ENCODE measurements at places on chromosomes 6 and 20. TPM values are rescaled to one million over a fixed set of nuclear protein-coding genes. Genes with fewer than 3 reads are reported as not detected.

Gene RSPH9
- total RNA-seq: not detected

Gene ZNF391
- 2.1 TPM for total RNA-seq

Gene KDM1B
- 12.6 TPM for total RNA-seq

Gene TEAD3
- total RNA-seq: 74.8 TPM

Gene PNRC1
- total RNA-seq: 339 TPM

Gene CHRNA4
- not detected for total RNA-seq

- H3K4me1 ChIP-seq: peaks cover 30% of the 10 kb centered on the region
- no peak overlapping the region for H3K4me3 ChIP-seq
- no peak for DNase-seq
- H3K27me3 ChIP-seq: no peaks in the 10 kb centered on the region
- peaks cover 24% of the 10 kb centered on the region for H3K36me3 ChIP-seq
Measured at GRCh38 chr6:34589691-34590090, 33.6 kb upstream of the SPDEF start.

GRCh38 chr20:8213831-8214587 lies 81.9 kb downstream of the PLCB1 start:
- peaks cover 16% of the 10 kb centered on the region for H3K4me1 ChIP-seq
- no peaks in the 10 kb centered on the region for H3K36me3 ChIP-seq
- no peak for DNase-seq
- no peak overlapping the region for H3K4me3 ChIP-seq

DNA sequence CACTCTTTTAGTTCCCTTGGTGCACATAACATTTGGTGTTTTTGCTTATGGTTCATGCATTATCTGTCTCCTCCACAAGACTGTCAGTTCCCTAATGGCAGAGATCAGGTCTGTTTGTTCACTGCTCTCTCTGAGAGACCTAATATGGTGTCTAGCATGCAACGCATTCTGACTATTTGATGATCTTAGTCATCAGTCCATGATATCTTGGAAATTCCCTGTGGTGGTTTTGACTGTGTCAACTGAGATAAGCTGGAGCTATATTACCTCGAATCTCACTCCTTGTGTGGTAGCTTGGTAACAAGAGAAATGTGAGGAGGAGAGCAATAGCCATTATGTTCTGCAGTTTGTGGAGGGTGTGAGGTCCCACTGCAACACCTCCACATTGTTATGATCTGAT lies 229.8 kb downstream of the FRK start:
- H3K4me1 ChIP-seq: no peaks in the 10 kb centered on the region
- H3K36me3 ChIP-seq: no peaks in the 10 kb centered on the region
- H3K27me3 ChIP-seq: no peaks in the 10 kb centered on the region
- H3K27ac ChIP-seq: no peak overlapping the region
- no peak for DNase-seq

GRCh38 chr6:56766806-56767178 lies 124.1 kb upstream of the DST start:
- H3K4me3 ChIP-seq: no peak overlapping the region
- peaks cover 66% of the 10 kb centered on the region for H3K4me1 ChIP-seq
- H3K27ac ChIP-seq: peak overlapping the region; percentile 6
- DNase-seq: no peak
- no peaks in the 10 kb centered on the region for H3K36me3 ChIP-seq

DNA sequence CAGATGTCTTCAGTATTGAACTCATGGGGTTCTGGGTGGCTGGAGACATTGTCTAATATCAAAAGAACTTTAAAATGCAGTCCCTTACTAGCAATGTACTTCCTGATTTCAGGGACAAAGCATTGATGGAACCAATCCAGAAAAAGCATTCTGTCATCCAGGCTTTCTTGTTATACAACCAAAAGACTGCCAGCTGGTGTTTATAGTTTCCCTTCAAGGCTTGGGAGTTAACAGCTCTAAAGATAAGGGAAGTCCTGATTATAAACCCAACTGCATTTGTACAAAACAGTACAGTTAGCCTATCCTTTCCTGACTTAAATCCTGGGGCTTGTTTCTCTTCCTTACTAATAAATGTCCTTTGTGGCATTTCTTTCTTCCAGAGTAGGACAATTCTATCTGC lies 160.0 kb downstream of the COL21A1 start:
- H3K27me3 ChIP-seq: no peaks in the 10 kb centered on the region
- peaks cover 9% of the 10 kb centered on the region for H3K4me1 ChIP-seq
- H3K4me3 ChIP-seq: no peak overlapping the region
- no peak overlapping the region for H3K27ac ChIP-seq
- no peaks in the 10 kb centered on the region for H3K36me3 ChIP-seq

GRCh38 chr6:108690326-108691049 lies 129.8 kb downstream of the FOXO3 start:
- H3K4me3 ChIP-seq: no peak overlapping the region
- H3K27ac ChIP-seq: peak overlapping the region; percentile 59
- peaks cover 34% of the 10 kb centered on the region for H3K36me3 ChIP-seq
- no peaks in the 10 kb centered on the region for H3K27me3 ChIP-seq
- no peak for DNase-seq
- peaks cover 54% of the 10 kb centered on the region for H3K4me1 ChIP-seq

GRCh38 chr6:7939184-7939863 lies 28.7 kb upstream of the TXNDC5 start:
- H3K27ac ChIP-seq: no peak overlapping the region
- no peaks in the 10 kb centered on the region for H3K36me3 ChIP-seq
- no peaks in the 10 kb centered on the region for H3K27me3 ChIP-seq
- no peak for DNase-seq
- H3K4me3 ChIP-seq: no peak overlapping the region
- H3K4me1 ChIP-seq: no peaks in the 10 kb centered on the region

- no peaks in the 10 kb centered on the region for H3K36me3 ChIP-seq
- H3K4me3 ChIP-seq: no peak overlapping the region
- no peak overlapping the region for H3K27ac ChIP-seq
- no peaks in the 10 kb centered on the region for H3K27me3 ChIP-seq
- peak; percentile 60 for DNase-seq
Measured at GRCh38 chr6:6193221-6193745, 127.2 kb downstream of the F13A1 start.

DNA sequence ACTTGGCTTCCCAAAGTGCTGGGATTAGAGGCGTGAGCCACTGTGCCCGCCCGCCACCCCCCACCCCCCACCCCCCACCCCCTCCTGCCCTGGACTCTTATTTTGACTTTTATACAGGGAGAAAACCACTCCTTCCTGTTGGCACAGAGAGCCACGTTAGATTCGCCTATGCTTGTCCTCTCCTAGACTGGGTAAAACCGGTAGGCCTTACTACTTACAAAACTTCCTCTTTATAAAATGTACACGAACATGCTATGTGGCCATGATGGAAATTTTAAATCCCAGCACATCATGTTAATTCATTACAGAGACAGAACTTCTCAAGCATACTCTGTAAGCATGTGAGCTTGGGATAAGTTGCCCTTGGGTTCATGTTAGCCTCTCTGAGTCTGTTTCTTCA lies 124.2 kb downstream of the SLC24A3 start:
- no peak overlapping the region for H3K4me3 ChIP-seq
- DNase-seq: no peak
- no peaks in the 10 kb centered on the region for H3K36me3 ChIP-seq
- H3K4me1 ChIP-seq: peaks cover 5% of the 10 kb centered on the region

DNA sequence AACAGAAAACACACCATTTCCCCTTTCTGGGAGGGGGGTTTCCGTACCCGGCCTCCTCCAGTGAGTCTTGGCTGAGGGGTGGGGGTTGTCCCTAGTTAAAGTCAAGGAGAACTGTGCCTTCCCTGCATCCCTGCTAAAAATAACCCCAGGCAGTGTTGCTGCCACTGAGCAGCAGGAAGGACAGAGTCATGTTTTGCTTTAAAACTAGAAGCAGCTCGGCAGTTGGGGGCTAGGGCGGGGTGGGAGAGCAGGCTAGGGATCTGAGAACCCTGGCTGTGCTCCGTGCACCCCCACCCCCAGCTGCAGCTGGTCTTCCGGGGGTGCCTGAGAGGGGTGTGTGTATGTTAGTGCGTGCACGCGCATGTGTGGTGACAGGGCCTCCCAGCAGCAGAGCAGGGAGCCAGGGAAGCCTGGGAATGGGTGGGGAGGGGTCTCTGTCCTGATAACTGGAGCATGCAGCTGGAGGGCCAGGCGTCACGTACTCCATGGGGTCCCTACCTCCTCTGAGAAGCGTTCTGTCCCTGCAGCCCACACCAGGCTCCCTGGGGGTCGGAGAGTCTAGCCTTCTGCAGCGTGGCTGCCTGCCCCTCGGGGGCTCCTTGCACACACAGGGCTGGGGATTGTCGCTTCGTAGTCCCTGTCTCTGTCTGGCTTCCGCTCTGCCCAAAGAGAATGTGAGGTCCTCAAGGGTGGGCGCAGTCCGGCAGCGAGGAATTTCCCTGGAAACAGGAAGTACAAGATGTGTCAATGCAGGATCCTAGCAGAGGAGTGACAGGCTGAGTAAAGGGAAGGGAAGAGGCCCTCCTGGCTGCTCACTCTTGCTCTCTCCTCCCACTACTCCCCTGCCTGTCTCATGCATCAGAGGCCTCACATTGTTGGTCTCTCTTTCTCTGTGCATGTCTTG lies 16.8 kb upstream of the ARMC12 start:
- H3K27me3 ChIP-seq: no peaks in the 10 kb centered on the region
- H3K4me1 ChIP-seq: peaks cover 90% of the 10 kb centered on the region
- H3K36me3 ChIP-seq: no peaks in the 10 kb centered on the region
- H3K27ac ChIP-seq: peak overlapping the region; percentile 98
- DNase-seq: no peak
- H3K4me3 ChIP-seq: peak overlapping the region; percentile 31

GRCh38 chr6:147203311-147204059 lies 732 bp upstream of the STXBP5 start:
- H3K4me3 ChIP-seq: peak overlapping the region; percentile 89
- peaks cover 33% of the 10 kb centered on the region for H3K4me1 ChIP-seq
- H3K27ac ChIP-seq: peak overlapping the region; percentile 98
- no peaks in the 10 kb centered on the region for H3K36me3 ChIP-seq
- no peak for DNase-seq

DNA sequence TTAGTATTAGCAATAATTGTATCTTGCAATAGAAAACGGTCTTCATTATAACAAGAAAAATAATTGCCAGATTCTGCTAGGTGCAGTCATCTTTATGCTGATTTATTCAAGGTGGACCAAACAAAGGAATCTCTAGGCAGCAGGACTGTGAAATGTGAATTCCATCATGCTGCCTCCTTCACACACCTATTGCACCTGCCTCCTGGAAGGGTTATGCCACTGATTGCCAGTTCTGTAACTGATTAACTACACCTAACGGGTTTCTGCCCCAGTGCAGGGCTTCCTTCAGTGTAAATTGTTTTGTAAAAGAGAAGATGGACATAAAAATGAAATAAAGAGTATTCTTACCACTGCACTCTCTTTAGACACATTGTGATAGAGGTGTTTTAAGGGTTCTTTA lies 96.1 kb downstream of the FOXO3 start:
- H3K27me3 ChIP-seq: no peaks in the 10 kb centered on the region
- H3K4me1 ChIP-seq: peaks cover 90% of the 10 kb centered on the region
- H3K4me3 ChIP-seq: peak overlapping the region; percentile 34

- peak overlapping the region; percentile 48 for H3K27ac ChIP-seq
- H3K4me3 ChIP-seq: no peak overlapping the region
- H3K36me3 ChIP-seq: peaks cover 14% of the 10 kb centered on the region
- no peak for DNase-seq
Measured at GRCh38 chr6:15502446-15503345, 160.1 kb downstream of the DTNBP1 start.

- no peaks in the 10 kb centered on the region for H3K4me1 ChIP-seq
- no peak overlapping the region for H3K4me3 ChIP-seq
- DNase-seq: no peak
- no peak overlapping the region for H3K27ac ChIP-seq
- no peaks in the 10 kb centered on the region for H3K36me3 ChIP-seq
Measured at GRCh38 chr20:52242237-52243230, 51.0 kb upstream of the ZFP64 start.

DNA sequence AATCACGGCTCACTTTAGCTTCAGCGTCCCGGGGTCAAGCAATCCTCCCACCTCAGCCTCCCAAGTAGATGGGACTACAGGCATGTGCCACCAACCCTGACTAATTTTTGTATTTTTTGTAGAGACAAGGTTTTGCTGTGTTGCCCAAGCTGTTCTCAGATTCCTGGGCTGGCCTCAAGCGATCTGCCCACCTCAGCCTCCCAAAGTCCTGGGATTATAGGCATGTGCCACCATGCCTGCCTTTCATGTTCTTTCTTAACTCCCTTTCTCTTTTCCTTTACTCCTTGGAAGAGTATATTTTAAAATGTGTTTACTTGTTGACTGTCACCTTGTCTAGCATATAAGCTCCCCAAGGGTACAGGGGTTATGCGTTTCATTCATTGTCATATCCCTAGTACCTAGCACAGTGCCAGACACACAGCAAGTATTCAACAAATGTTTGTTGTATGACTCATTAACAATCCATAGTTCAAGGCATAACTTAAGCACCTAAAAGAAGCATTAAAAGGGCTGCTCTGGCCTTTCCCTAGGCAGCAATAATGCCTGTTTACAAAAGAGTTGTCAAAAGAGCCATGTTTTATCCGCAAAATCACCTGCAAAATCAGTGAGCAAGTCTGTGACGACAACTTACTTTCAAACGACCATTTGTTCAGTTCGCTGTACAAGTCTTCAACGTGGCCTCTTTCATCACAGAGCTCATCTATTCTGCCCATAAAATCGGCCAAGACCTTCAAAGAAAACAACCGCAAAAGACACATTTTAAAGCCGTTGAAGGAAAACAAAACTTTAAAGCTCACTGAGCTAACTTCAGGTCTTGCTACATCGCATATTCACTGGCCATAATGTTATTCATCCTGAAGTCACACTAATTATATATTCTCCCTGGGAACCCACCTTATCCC lies 4.6 kb downstream of the CYP24A1 start:
- no peak for DNase-seq
- H3K36me3 ChIP-seq: no peaks in the 10 kb centered on the region
- H3K4me3 ChIP-seq: no peak overlapping the region
- no peak overlapping the region for H3K27ac ChIP-seq

DNA sequence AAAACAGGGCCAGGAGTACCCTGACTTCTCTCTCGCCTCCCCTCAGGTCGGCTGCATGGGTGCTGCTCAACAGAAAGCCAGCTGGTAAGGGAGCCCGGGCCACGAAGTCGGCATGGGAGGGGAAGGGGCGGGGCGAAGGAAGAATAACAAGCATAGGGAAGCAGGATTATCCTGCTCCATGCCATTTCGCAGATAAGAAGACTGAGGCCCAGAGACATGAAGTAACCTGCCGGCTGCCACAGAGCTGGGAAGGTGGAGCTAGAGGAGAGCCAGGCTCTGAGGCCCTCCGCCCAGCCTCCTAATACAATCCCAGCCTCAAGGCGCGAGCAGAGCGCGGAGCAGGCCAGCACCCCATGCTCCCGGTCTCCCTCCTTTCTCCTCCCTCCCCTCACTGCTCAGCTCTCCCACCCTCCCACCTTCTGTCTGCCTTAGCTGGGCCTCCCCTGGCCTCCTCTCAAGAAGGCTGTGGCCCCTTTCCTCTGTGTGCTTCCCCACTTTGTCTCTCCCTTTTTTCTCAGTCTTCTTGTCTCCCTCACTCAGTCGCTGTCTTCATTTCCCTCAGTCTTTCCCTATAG lies 13.2 kb upstream of the HMGA1 start:
- no peaks in the 10 kb centered on the region for H3K27me3 ChIP-seq
- H3K4me3 ChIP-seq: peak overlapping the region; percentile 74
- H3K4me1 ChIP-seq: peaks cover 9% of the 10 kb centered on the region
- no peaks in the 10 kb centered on the region for H3K36me3 ChIP-seq
- H3K27ac ChIP-seq: peak overlapping the region; percentile 93
- DNase-seq: no peak
